ENCODE measurements at places on chromosomes 1 and 21.

DNA sequence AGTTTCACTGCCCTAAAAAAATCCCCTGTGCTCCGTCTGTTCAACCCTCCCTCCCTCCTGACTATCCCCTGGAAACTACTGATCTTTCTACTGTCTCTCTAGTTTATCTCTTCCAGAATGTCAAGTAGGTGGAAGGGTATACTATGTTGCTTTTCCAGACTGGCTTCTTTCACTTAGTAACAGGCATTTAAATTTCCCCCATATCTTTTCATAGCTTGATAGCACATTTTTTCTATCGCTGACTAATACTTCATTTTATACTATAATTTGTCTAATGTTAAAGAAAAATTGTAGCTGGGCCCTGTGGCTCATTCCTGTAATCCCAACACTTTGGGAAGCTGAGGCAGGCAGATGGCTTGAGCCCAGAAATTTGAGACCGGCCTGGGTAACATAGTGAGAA, 142.8 kb downstream of the DSCAM start:
- no peak for DNase-seq

- DNase-seq = peak; percentile 48
Measured at GRCh38 chr1:50970931-50971582, 1.0 kb downstream of the CDKN2C start.

GRCh38 chr1:194833111-194833510, 1646.7 kb upstream of the B3GALT2 start:
- no peak for DNase-seq

DNA sequence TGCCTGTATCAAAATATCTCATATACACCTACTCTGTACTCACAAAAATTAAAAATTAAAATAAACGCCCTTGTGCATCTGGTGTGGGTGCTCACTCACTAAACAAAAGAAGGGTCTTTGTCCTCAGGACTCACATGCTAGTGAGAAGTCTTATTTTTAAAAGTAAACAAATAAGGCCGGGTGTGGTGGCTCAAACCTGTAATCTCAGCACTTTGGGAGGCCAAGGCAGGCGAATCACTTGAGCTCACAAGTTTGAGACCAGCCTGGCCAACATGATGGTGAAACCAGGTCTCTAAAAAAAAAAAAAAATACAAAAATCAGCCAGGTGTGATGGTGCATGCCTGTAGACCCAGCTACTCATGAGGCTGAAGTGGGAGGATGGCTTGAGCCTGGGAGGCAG, 51.5 kb downstream of the BCAR3 start:
- no peak for DNase-seq

- DNase-seq = no peak
Measured at GRCh38 chr1:33654267-33654834, 181.9 kb downstream of the ZSCAN20 start.

GRCh38 chr1:9746651-9747050, 77.1 kb downstream of the CLSTN1 start:
- DNase-seq = no peak

GRCh38 chr1:1066403-1067283, 7.5 kb downstream of the RNF223 start:
- DNase-seq = no peak

DNA sequence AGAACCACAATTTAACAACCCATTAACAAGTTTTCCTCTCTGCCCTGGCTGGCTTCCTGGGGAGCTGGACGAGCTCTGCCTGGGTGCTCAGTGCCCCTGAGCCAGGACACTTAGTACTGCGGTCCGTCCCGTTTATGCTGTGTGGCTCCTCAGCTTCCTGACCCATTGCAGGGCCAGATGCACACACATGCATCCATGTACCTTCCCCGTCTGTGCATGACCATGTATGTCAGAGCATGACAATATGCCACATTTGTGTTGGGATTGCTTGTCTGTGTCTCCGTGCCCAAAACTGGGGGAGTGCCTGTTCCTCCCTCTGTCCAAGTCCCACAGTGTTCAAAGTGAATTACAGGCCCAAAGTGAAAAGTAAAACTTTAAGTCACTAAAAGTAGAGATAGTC, 9.7 kb upstream of the TFF3 start:
- no peak for DNase-seq

- DNase-seq = peak; percentile 1
Measured at GRCh38 chr1:199691540-199691939, 336.0 kb upstream of the NR5A2 start.

- no peak for DNase-seq
Measured at GRCh38 chr1:34070201-34070836, 94.7 kb downstream of the CSMD2 start.

DNA sequence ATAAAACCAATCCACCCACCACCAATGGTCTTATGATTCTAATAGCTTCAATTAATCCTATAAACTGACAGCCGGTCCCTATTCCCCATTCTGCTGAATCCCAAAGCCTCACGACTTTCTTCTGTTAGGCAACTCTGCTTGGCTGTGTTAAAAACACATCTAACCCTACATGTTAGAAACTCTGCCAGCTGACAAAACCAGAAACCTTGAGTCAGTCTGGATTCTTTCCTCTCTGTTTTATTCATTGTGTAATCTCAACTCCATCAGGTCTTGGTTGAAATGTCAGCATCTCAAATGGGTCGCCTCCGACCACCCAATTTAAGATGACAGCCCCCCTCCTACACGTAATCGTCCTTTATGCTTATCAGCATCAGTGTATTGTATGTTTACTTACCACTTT, 312.1 kb downstream of the DISC1 start:
- DNase-seq = no peak

DNA sequence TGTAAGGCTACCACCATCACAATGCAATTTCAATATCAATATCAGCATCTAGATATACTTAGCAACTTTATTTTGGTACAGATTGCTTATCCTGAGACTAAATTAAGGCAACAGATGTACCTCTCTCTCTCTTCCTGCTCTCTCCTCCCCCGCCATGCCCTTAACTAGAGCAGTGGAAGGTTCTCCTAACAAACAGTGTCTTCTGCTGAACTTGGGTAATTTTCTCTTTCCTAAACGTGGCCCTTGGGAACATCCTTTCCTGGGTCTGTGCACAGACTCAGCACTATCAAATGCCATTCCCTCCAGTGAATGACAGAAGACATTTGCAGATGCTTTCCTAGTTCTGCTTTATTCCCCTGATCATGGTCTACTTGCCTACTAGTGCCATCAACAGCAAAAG, 85.6 kb upstream of the TTC39A start:
- no peak for DNase-seq

- no peak for DNase-seq
Measured at GRCh38 chr1:2158272-2158671, 36.3 kb downstream of the FAAP20 start.

All from NCI-H146 (cell line).